Activated T-helper 1 cell treated with Interleukin-2 at 50 U/mL for 16 hours (primary cell): ENCODE measurements at places on chromosomes 11 and 22.

DNA sequence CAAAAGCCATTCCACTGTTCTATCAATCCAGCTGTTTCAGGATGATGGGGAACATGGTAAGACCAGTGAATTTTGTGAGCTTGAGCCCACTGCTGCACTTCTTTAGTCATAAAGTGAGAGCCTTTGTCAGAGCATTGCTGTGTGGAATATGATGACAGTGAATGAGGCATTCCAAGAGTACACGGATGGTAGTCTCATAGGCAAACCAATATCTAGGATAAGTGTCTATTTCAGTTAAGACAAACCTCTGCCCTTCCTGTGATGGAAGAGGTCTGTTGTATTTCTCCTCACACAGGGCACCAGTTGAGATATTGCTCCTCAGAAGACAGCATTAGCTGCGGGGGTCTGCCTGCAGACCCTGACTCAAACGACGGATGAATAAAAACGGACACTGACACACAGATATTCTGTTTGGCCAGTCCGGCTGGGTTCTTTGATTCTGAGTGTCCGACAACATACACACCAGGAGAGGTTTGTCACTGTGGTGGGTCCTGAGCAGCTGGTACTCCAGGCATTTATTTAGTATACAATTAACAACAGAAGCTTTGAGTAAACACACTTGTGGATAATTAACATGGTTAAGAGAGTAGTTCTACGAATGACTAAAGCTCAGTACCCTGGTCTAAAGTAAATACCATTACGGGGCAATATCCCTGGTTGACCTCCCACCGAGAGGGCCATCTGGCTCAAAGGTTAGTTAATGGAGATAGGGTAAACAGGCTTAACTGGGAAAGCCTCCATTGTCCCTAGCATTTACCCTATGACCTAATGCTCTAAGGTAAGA is 121.7 kb downstream of the ZNF280B start:
- DNase-seq = no peak

DNA sequence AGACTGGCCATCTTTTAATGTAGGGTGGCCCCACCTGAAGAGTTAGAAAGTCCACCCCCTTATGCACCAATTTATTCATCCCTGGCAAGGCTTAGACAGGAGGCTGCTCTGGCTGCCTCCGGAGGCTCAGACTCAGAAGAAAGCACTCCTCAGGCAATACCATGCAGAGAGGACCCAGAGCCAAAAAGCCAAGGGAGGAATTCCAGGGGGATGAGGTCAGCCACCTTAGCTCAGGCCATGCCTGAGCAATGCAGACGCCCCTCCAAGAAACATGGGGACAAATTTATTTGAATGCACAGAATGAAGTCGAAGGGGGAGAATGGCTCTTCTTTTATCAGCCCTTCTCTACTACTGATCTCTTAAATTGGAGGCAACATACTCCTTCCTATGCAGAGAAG is 39.7 kb upstream of the GLYAT start:
- no peak for DNase-seq

DNA sequence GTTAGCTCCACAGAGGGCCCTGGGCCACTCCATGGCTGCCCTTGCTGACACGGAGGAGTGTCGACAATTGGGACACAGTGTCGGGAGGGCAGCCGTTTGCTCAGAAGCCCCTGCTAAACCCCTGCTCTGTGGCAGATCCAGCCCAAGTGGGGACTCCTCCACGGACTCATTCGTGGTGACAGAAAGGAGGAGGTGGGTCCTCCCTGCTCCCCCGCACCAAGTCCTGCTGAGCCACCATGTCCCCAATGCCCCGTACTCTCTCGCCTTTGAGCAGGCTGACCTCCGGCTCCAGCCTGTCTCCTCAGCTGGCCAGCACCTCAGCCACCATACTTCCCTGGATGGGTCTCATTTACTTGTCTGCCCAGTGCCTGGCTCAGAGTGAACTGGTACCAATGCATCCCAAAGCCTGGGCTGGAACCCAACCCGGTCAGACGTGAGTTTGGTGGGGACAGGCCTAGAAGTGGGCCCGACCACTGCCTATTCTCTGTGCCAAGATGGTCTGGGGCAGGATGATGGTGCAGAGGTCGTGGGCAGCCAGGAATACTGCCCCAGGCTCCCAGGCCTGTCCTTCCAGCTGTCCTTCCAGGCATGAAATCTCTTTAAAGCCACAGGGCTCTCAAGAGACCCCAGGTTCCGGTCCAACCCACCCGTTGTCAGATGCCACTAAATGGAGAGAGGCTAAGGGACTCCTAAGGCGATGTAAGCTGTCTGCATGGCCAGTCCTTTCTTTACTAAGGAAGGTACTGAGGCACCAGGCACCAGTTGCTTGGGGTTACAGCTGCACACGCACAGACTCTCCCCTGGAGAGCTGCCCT is 4.3 kb downstream of the CBX6 start:
- no peak for DNase-seq

DNA sequence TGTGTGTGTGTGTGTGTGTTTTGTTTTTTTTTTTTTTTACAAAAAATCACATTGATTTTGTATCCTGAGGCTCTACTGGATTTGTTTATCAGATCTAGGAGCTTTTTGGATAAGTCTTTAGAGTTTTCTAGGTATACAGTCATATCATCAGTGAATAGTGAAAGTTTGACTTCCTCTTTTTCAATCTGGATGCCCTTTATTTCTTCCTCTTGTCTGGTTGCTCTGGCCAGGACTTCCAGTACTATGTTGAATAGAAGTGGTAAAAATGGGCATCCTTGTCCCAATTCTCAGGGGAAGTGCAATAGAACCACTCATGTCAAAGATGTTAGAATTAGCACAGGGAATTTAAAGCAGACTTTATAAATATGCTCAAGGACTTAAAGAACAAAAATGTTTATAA is 32.6 kb upstream of the PRDM11 start:
- DNase-seq = no peak

DNA sequence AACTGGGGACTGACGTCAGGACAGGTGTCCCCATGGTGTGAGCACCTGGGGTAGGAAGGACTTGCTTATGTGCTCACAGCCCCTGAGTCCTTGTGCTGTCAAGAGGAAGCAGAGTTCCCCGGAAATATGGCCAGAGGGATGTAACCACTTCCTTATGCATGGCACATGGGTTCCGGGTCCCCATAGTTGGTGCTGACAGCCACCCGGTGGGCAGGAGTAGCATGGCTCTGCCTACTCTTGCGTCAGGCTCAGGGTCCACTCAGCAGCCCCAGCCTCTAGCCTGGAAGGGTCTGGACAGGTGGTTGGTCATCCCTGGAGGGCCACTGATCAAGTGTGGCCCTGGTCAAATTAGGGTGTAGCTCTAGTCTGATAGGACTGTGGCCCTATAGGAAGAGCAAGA is 42.8 kb upstream of the CCND1 start:
- DNase-seq = no peak

DNA sequence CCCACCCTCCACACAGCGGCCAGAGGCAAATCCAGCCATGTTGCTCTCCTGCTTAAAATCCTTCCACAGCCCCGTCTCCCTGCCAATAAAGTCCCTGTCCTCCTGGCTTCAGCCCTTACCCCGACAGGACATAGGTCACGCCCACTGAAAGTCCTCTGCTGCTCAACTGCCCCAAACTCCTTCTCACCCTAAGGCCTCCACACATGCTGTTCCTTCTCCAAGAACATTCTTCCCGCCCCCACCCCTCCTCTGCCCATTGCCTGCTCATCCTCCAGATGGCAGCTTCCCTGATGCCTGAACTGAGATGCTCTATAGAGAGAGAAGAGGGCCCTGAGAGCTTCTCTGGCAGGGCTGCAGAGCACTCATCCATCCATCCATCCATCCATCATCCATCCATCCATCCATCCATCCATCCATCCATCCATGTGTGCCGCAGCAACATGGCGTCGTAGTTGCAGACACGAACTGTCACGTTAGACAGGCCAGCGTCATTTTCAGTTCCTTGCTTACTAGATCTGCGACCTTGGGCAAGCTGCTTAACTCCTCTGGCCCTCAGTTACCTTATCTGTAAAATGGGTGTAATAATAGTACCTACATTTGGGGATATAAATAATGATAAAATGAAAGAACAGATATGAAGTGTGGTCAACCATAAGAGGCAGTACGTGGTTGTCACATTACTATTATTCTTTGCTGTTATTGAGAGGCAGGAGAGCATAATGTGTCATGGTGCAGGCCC is 9.4 kb downstream of the NPTXR start:
- no peak for DNase-seq

DNA sequence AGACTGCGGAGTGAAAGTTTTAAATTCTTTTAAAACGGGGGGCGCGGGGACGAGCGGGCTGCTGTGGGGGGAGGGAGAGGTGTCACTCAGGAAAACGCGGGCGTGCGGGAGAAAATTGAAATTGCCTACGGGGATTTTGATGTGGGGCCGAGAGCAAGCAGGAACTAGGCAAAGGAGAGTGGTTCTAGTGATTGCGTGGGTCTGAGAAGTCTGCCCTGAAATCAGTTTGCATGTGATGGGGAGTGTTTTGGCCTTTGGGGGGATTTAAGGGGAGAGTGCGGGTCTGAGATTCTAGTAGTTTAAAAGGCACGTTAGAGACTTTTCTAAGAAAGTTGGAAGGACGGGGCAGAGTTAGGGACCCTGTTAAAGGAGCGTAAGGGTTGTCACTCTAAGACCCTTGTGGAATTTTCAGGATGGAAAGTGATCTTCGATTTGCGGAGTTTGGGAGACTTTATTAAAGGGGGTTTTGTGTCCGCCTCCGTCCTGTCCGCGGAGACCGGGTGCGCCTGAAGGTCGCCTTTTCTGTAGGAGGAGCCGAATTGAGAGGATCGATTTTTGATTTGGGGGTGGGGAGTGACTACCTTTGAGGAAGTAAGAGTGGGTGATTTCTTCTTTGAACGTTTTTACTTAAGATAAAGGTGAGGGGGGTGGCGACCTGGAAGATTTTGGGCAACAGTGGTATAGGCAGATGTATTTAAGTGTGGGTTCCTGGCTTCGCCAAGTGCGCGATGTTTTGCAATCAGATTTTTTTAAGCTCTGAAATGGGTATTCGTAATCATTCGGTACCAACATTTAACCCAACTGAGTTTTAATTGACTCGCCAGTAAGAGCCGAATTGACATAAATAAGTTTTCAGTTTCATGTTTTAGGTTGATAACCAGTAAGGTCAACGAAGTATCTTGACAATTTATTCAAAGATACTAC is 1.1 kb downstream of the EED start:
- no peak for DNase-seq

DNA sequence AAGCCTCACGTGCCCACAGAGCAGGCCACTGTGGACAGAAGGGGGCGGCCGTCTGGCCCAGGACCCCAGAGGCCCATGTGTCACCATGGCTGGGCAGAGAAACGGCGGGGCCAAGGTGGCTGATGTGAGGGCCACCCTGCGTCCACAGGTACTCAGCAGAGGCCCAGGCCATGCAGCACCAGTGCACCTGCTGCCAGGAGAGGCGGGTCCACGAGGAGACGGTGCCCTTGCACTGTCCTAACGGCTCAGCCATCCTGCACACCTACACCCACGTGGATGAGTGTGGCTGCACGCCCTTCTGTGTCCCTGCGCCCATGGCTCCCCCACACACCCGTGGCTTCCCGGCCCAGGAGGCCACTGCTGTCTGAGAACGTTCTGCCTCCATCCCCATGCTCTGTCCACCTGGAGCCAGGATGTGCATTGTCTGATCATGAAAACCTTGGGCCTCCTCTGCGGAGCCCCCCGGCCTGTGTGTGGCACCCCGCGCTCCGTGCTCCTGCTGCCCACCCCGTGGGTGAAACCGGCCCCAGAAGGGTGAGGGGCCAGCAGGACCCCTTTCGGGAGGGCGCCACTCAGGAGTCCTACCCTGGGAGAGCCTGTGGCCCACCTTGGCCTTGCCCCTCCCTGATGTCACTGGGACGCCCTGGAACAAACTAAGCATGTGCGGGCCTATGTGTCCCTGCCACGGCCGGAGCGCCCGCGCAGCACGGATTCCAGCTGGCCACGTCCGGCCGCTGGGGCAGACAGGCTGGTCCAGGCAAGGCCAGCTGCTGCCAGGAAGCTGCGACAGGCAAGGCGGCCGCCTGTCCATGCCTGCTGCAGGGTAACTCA is 38.6 kb downstream of the MUC5B start:
- no peak for DNase-seq

GRCh38 chr11:1854132-1854948 is 1.5 kb downstream of the LSP1 start:
- DNase-seq = no peak

DNA sequence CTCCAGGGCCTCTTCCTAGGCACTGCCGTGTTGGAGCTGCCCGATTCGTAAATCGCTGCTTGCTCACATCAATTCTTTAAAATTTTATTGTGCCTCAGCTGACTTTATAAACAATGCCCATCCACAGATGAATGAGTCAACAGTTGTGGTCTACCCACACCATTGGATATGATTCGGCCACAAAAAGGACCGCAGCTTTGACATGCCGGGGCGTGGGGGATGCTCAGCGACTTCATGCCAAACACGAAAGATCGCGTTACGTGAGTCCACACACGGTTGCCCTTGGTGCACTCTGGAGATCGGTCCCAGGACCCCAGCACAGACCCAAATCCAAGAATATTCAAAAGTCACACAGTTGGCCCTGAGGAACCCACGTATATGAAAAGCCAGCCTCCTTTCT is 195.7 kb downstream of the CTTN start:
- no peak for DNase-seq

GRCh38 chr11:110362971-110363509 is 66.6 kb upstream of the RDX start:
- no peak for DNase-seq

DNA sequence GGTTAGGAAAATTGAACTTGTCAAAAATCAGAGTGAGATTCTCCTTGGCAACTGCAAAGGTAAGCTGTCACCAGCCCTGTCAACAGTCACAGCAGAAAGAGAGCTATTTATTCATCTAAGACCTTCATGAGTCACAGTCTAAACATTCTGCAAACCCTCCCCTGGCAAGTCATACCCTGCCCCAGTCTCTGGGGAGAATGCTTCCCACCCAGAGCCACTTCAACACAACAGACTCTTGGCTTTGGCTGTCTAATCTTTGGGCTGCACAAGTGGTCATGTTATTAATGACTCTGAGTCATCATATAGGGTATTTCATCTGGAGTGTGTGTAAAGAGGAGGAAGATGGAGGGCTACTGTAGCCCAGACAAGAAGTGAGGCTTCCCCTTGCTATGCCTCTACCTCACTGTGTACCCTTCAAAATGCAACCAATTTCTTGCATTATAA is 153.4 kb downstream of the CCDC34 start:
- DNase-seq = no peak

DNA sequence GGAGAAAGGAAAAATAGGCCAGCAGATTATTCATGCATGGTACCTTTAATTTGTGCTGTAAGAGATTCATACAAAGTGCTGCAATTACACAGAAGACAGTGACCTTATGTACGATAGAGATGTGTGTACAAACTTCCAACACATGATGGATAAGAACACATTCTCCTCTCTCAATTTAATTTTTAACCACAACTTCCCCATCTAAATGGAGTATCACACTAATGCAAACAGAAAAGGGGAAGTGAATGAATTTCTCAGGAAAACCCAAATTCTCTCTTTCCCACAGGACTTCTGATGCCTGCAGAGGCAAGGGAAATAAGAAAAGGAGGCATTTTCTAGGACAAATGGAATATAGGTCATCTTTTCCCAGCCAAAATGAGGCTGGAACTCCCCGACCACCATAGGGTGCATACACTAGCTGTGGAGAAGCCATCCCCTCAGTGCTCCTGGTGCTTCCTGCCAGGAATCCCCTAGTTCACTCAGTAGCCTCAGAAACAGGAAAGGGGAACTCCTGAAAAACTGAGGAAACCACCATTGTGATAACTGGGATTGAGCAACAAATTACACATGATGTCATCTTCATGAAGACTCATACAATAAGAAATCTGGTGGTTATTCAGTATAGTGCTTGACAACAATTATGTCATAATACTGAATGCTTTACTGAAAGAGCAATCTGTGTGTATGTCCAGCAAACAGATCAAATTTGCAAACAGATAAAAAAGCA is 22.4 kb downstream of the MMP10 start:
- no peak for DNase-seq

- DNase-seq = no peak
Observed at GRCh38 chr11:131724436-131724975, 354.1 kb downstream of the NTM start.
